ENCODE measurements at places on chromosomes 2 and 18.

- DNase-seq = peak; percentile 36
These were observed 106.5 kb upstream of the TMEM200C start for GRCh38 chr18:6001867-6002266.

GRCh38 chr2:136363470-136363869, 245.5 kb upstream of the CXCR4 start:
- no peak for DNase-seq

GRCh38 chr2:215293879-215294278, 18.0 kb upstream of the ATIC start:
- no peak for DNase-seq

DNA sequence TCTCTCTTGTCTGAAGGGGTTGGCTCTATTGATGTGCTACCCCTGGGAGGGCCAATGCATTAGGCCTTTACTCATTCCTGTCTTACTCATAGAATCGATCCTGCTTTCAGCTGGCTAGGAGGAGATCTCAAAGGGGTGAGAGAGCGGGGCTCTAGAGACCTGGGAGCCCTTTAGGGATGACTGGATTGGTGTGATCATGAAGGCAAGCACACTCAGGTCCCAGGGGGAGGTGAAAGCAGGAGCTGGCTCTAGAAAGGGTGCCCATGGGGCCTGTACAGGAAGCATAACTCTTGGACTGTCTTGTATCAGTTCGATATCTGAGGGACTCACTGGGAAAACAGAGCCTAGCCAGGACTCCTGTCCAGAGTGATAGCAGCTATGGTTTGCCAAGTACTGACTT, 47.8 kb downstream of the INPP4A start:
- DNase-seq = no peak

DNA sequence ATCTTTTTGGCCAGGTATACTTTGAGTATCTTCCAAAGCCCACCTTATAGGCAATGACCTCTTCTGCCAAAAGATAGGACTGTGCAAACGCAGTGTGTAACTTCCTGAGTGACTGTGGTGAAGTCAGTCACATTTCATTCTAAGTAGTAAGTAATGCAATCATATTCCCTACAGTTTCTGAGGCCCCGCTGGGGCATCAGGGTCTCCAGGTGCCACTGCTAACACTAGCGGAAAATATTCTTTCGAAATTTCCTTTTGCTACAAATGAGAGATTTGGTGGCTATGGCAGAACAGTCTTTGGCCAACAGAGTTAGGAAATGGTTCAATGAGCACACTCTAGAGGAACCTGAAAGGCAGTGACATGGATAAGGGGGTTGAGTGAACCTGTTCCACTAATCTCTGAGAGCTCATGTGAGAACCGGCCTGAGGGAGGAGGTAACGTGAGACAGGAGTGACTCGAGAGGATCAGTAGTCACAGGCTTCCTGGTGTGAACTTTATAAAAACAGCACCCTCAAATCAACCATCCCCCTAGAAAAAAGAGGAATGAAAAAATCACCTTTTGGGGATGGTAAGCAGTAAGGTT, 102.6 kb upstream of the LPIN2 start:
- no peak for DNase-seq

- DNase-seq = no peak
These were observed 25.3 kb downstream of the FZD5 start for GRCh38 chr2:207744451-207744850.

GRCh38 chr18:46199515-46200147, 95.4 kb downstream of the HAUS1 start:
- peak; percentile 18 for DNase-seq

DNA sequence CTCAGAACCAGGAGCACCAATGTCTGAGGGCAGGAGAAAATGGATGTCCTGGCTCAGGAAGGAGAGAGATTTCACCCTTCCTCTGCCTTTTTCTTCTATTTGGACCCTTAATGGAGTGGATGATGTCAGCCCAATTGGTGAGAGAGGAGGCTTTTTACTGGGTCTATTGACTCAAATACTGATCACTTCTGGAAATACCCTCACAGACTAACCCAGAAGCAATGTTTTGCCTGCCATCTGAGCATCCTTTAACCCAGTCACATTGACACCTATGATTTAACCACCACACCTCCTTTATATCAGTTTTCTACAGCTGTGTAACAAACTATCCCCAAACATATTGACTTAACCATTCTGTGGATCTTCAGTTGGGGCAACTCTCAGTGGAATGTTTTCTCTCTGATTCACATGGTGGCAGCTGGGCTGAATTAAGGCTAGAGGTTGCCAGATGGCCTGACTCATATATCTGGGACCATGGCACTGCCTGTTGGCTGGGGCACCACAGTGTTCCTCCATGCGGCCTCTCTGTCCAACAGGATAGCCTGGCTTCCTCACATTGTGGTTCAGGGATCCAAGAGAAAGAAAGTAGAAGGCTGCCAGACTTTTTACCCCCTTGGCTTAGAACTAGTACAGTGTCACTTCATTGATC, 18.2 kb upstream of the MBOAT2 start:
- no peak for DNase-seq

- DNase-seq = no peak
These were observed 98.8 kb upstream of the TMEM18 start for GRCh38 chr2:776038-776437.

GRCh38 chr2:42009657-42010580, 37.9 kb upstream of the PKDCC start:
- no peak for DNase-seq

- no peak for DNase-seq
These were observed 64.9 kb downstream of the DNMT3A start for GRCh38 chr2:25276569-25277465.

GRCh38 chr2:208531361-208531760, 124.8 kb downstream of the PTH2R start:
- DNase-seq = no peak
